ENCODE measurements at places on chromosomes 12 and 14. TPM values are rescaled to one million over a fixed set of nuclear protein-coding genes. Genes with fewer than 3 reads are reported as not detected.

Gene FGF23
- not detected for total RNA-seq

Gene PRPH
- not detected for total RNA-seq

Gene INHBC
- total RNA-seq, result not detected

Gene TEX52
- not detected for total RNA-seq

Gene SPTB
- 3.0 TPM for total RNA-seq
